ENCODE measurements at places on chromosomes 7 and 10.

- DNase-seq: no peak
These were observed 662 bp upstream of the PPIF start for GRCh38 chr10:79346388-79347225.

DNA sequence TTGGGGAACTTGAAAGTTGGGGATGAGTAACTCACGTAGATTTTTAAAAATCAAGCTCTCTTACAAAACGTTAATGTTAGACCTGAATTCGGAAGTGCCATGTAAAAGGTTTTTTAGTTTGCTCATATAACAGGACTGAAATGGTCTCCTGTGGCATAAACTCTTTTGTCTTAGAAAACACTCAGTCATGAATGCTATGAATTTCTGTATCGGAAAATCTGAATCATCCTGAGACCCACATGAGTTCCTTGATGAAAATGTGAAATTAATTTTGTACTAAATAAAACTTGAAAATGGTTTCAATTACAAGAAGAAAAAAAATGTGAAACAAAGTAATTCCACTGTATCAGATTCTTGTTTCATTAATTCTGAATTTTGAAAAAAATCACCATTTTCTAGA is 134.8 kb upstream of the BMPER start:
- no peak for DNase-seq

DNA sequence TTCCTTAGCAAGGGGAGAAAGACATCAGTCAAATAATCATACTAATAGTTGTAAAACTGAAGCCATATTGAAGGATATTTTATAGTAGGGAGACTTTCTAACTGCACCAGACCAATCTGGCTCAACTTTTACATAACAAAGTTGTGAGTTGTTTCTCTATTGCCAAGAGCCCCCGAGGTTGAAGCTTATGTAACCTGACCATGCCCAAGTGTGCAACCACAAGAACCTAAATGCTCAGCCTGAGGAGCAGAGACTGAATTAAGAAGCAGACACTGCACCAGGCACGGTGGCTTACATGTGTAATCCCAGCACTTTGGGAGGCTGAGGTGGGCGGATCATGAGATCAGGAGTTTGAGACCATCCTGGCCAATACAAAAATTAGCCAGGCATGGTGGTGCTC is 77.3 kb upstream of the ARMC3 start:
- DNase-seq: no peak

DNA sequence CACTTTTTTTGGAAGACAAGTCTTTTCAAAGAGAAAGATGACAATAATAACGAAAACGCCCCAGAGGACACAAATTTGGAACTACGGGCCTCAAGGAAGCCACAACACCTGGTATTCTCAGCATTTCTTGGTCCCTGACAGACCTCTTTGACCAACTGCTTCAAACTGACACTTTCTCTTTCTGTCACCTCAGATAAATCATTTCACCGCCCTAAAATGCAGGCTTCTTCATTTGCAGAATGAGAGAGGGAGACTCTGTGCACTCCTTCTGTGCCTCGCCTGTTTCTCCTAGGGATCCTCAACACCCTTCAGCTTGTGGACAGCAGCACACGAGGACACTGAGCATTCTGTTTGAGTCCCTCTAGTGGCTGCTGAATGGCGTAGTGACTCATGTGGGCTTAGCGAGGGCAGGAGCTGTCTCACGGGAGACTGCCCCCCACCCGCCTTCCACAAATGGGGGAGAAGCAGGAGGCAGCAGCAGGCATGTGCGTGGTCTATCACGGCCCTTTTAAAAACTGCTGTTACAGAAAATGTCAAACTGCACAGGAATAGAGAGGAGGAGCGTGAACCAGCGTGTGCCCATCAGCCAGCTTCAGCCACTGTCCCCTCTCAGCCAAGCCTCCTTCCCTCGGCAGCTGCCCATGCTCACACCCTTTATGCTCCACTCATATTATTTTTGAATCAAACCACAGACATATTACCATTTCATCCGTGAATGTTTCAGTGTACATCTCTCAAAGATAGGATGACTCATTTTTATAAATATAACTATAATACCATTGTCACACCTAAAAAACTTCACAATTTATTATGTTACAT is 41.4 kb downstream of the GSDME start:
- DNase-seq: no peak
